NCI-H1436 treated with DMSO at 0.1 percent for 48 hours (cell line): ENCODE measurements at places on chromosomes 2 and 18.

- no peak for DNase-seq
Measured at GRCh38 chr2:171671867-171672266, 15.4 kb upstream of the DYNC1I2 start.

DNA sequence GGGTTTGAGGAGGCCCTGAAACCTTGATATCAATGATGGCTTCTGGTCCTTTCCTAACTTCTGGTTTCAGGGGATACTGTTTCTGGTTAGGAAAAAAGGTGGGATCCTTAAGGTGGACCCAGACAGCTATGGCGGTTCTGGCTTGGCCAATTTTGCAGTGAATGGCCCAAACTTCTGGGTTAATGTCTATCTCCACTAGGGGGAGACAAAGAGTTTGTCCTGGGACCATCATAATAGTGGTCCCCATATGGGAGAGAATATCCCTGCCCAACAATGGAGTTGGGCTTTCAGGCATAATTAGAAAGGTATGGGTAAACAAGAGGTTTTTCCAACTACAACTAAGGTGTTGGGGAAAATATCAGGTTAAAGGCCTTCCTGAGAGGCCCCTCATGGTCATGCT lies 273.5 kb downstream of the CALCRL start:
- no peak for DNase-seq

GRCh38 chr18:3408107-3408506 lies 41.9 kb upstream of the TGIF1 start:
- DNase-seq = no peak

- no peak for DNase-seq
Measured at GRCh38 chr2:160920791-160921303, 239.4 kb upstream of the TANK start.

DNA sequence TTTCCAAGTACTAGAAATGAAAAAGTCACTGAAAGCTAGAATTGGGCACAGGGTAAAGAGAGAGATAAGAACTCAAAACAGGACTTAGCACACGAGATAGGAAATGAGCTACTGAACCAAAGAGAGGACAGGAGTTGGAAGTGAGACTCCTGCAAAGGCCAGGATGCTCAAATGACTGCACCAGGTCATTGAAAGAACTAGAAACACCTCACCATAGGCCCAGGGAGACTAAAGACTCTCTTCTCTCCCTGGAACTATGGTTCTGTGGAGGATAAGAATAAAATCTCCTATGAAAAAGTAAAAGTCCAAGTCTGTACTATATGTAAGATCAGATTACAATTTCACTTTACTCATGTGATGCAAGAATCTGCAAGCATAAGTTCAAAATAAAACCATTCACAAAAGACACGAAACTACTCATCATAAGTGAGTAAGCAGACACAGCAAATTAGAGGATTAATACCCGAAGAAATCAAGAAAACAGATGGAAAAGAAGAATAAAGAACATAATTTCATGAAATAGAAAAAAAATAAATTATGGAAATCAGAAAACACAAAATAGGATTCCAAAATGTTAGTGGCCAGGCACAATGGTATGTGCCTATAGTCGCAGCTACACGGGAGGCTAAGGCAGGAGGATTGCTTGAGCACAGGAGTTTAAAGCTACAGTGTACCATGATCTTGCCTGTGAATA lies 6.5 kb downstream of the NBAS start:
- DNase-seq = no peak
